ENCODE measurements at places on chromosomes 13 and 19. TPM values are rescaled to one million over a fixed set of nuclear protein-coding genes. Genes with fewer than 3 reads are reported as not detected.

Gene USHBP1
- total RNA-seq = 0.79 TPM

Gene PSG2
- not detected for total RNA-seq

Gene ZFP36
- 332 TPM for total RNA-seq

Gene ZNF99
- total RNA-seq = not detected

Gene CNFN
- not detected for total RNA-seq

Gene ZNF844
- total RNA-seq = 14.3 TPM

Gene SLITRK5
- total RNA-seq = not detected

Gene RNF17
- total RNA-seq = not detected

Gene GNG14
- total RNA-seq = not detected

Gene FCAR
- total RNA-seq = not detected

Gene ENOX1
- 2.2 TPM for total RNA-seq

Gene EGLN2
- 102 TPM for total RNA-seq

Gene ZNF599
- total RNA-seq = 7.1 TPM

Gene KCNN1
- total RNA-seq = not detected

Gene KLK14
- total RNA-seq = not detected

Gene ETFB
- total RNA-seq = 147 TPM

Gene MAST1
- 2.4 TPM for total RNA-seq

Gene PRTN3
- not detected for total RNA-seq

Gene NOVA2
- 2.2 TPM for total RNA-seq

Gene IZUMO2
- not detected for total RNA-seq

Gene ZSCAN18
- total RNA-seq = 37.6 TPM

Gene ERICH6B
- total RNA-seq = not detected

Gene GARIN5A
- 4.2 TPM for total RNA-seq
